ENCODE measurements at places on chromosomes 3 and 15.

GRCh38 chr3:106593381-106593780 is 724.6 kb upstream of the CBLB start:
- no peak for DNase-seq

DNA sequence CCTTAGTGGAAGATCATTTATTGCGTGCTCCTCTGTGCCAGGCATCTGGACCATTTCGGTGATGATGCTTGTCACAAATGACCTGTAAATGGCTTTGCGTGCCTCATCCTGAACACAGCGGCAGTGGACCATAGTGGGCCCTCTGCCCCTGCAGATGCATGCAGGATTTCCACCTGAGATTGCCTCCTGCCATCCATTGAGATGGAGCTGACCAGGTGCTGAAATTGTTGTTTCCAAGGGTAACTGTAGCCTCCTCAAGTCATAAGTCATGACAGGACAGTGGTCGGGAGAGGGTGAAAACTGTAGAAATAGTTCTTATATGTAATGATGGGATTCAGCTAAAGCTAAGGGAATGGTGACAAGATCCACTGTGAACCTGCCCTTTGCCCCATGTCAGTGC is 35.5 kb downstream of the CLSTN2 start:
- no peak for DNase-seq

DNA sequence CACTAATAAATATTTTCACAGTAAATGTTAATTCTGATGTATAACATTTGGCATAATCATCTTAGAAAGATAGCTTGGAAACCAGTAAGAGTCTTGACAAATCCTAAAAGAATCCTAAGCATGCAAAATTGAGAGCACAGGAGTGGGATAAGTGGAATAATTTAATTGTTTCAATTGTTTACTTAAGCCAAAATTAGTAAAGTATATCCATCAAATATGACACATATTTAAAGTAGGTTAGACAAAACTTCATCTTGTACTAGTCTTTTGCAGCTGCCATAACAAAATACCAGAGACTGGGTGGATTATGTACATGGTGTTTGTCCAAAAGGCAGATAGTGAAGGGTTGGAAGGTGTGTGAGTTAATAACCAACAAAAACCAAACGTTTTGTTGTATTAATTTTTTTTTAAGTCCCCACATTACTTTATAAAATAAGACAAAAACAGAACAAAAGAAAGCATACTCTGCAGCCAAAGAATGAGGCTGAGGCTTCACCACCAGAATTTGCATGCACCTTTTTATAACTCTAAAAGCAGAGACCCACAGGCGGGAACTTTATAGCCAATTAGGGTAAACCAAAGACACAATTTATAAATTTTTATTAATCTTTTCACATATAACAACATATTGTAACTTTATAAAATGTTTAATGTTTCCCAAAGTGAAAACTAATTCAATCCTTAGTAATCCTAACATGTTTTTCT is 41.9 kb upstream of the CD200R1L start:
- no peak for DNase-seq

GRCh38 chr3:170909129-170909903 is 879 bp upstream of the EIF5A2 start:
- no peak for DNase-seq

GRCh38 chr3:8649757-8650156 is 5.2 kb upstream of the SSUH2 start:
- no peak for DNase-seq

GRCh38 chr15:77219841-77220240 is 148.9 kb upstream of the TSPAN3 start:
- DNase-seq = no peak

DNA sequence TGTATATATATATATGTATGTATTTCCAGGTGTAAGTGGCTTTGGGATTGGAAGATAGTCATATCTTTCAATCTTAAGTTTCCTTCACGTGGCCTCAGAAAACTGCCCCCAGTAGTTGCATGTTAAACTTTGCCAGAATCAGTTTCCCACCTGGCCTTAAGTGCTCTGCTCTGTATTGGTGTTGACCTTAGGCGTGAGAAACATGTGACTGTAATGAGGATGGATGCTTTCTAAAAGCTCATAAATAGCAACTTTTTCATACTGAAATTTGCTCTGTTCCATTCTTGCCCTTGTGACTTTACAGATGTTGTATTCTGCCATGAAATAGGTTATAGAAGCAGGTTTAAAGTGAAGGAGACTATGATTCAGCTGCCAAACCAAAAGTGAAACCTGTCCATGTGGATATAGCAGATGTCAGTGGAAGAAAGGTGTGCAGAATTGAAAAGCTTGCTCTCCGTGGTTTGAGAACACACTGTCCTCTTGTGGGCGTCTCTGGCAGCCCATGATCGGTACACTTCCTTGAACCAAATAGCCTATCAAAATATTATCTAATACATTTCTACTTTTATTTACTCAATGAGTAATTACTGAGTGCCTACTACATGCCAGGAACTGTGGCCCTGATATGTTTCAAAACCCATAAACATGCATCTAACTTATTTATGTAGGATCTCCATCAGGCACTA is 15.8 kb downstream of the SCG5 start:
- no peak for DNase-seq

GRCh38 chr3:133525435-133525834 is 48.1 kb upstream of the CDV3 start:
- no peak for DNase-seq
